ENCODE measurements at places on chromosomes 6 and 20.
A peak's percentile ranks its signal among the peaks of the same experiment; 100 is the strongest.

- peak; percentile 87 for DNase-seq
These were observed 67.9 kb downstream of the ZHX3 start for GRCh38 chr20:41249411-41250281.

DNA sequence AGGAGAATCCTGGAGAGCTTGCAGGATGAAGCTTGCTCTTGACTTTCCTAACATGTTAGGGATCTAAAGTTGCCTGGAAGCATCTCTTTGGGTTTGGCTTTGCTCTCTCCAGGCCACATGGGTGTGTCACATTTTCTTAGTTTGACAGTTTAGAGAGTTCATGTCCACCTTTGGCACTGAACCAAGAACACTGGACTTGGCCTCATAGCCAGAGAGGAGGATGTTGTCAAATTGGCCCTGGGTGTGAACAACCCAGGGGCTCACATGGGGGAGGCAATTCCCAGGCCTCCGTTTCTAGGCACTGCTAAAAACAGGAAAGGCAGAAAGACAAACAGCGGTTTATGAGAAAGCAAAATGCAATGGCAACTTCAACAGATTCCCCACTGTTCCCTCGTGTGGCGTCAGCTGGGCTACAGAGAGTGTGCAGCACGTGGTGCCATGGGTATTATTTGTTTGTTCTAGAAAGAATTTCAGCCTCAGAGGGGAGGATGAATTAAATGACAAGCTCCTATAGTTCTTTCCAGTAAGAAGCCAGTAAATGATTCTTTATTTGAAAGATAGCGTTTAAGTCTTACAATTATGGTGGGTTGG, 93.9 kb downstream of the CLIC5 start:
- DNase-seq: no peak

DNA sequence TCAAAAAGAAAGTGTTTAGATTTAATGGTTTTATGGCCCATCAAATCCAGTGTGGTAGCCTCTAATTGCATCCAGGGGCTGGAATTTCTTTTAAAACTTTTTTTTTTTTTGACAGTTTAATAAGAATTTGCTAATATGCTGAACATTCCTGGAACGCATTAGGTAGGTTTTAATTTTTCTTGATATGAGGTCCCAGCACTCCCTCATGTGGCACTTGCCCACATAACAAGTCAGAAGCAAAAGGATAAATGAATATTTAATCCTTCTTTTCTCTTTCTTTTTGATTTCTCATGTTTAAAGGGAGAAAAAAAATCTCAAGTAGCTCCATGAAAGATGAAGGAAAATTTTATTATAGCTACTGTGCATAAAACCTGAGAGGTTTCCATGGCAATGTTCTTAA, 13.5 kb downstream of the HAO1 start:
- peak; percentile 23 for DNase-seq

DNA sequence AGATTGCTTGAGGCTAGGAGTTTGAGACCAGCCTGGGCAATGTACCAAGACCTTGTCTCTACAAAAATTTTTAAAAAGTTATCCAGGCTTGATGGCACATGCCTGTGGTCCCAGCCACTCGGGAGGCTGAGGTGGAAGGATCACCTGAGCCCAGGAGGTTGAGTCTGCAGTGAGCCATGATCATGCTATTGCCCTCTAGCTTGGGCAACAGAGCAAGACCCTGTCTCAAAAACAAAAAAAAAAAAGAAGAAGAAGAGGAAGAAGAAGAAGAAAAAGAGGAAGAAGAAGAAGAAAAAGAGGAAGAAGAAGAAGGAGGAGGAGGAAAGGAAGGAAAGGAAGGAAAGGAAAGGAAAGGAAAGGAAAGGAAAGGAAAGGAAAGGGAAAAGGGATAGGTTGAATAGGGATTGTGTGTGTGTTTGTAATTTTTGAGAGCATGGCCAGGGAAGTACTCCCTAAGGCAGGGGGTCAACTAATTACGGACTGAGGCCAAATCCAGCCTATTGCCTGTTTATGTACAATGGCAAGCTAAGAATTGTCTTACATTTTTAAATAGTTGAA, 43.0 kb upstream of the ZNF217 start:
- DNase-seq: no peak

DNA sequence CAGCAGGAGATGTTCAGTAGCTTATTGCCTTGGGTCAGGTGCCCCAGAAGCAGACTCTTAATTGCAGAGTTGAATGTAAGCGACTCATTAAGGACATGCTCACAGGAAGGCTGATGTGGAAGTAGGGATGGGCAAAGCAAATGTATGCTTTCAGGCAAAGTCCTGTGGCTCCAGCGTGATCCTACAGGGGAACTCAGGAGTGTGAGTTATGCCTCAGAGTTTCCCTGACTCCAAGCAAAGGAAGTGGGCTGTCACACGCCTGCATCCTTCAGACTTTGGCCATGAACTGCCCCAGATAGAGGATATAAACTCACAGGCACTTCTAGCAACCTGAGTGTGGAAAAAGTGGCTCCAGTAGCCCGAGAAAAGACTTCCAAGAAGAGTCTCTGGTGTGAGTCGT, 64.9 kb upstream of the ZNF133 start:
- DNase-seq: no peak

GRCh38 chr6:121694389-121694788, 258.9 kb downstream of the GJA1 start:
- no peak for DNase-seq

- no peak for DNase-seq
These were observed 97.5 kb downstream of the ARMC2 start for GRCh38 chr6:108945681-108946159.

DNA sequence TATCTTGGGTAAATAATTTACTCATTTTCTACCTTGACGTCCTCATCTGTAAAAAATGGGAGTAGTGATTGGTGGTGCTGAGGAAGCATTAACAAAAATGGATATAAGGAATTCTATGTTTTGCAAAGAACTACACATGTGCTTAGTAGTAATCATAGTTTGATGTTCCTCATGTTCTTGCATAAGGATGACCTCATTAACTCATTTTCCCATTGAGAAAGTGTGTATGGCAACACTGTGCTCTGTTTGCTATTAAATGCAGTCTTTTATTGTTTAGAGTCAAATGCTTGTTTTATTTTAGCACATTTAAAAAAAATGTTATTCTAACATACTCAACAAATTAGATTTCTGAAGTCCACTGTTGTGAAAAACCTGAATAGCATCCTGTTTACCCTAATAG, 211.2 kb upstream of the RSPO3 start:
- DNase-seq: no peak

- DNase-seq: no peak
These were observed 1.6 kb upstream of the ZSCAN12 start for GRCh38 chr6:28401172-28401571.

GRCh38 chr6:15296735-15297134, 50.9 kb downstream of the JARID2 start:
- no peak for DNase-seq

DNA sequence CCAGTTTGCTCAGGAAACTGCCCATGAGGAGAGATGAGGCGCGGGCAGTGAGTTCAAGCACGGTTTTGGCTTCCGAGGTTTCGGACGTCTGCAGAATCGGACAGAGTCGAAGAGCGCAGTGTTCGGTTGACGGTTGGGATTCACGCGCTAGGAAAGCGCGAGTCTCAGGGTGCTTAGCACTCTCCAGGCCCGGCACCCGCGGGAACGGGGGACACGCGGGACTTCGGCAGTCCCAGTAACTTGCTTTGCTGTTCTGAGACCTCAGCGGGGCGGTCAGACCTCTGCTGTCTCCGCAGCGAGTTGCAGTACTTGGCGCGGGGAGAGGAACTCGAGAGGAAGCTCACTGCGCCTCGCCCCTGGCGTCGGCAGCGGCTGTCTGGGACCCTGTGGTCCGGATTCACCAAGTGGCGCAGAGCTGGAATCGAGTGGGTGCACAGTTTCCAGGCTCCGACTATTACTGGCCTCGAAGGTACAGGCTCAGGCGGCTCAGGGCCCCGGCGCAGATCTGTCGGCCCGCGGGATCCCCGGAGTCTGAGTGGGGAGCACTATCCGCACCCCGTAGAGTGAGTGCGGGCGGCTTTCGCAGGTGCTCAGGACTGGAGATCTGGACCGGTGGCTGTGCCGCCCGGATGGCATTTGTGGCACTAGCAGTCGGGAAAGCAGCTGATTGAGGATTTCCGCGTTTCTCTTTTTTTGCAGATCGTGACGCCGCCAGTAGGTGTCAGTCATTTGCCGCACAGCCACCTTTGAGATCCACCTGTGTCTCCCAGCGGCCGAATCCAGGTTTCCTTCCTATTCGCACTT, at the start of gene POM121L2:
TSS of gene POM121L2 (minus strand) at position 128 of the 804 bp plus-strand sequence. CDS start at position 25, 103 bp downstream.
- DNase-seq: no peak

DNA sequence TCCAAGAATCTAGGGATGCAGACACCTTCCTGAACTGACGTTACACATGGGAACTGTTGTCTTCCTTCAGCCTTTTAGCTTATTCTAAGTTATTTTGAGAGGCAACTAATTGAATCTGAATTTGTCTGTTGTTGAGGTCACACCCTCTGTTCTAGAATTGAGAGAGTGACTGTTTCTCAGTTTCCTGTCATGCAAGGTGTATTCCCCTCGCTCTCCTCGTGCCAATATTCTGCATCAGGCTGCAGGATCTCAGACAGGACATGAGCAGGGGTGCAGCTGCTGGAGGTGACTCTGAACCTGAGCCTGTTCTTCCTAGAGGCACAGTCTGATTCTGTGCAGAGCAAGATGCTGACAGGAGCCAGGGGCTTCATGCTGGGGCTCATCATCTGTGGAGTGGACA, 52.5 kb downstream of the HLA-DPB1 start:
- DNase-seq: no peak

GRCh38 chr6:147285087-147285855, 81.1 kb downstream of the STXBP5 start:
- DNase-seq: peak; percentile 17

- DNase-seq: peak; percentile 73
These were observed 23.8 kb downstream of the ANKS1A start for GRCh38 chr6:34912715-34913464.

DNA sequence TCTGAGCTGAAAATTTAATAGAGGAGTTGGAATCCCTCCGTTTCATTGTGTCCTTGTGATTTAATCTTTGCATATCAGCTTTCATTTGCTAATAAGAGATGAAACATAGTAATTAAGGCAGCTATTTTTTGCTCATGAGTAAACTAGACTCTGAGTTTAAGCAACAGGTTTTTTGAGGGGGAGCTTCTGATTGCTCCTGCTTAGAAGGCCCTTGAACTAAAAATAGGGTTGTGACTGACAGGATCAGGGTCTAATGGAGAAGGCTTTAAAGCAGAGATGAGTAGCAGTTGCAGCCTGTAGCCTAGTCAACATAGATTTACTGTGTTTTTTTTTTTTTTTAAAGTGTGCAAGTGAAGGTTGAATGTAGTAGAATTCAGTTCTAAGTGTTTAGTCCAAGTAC, 17.4 kb downstream of the HSF2 start:
- DNase-seq: no peak

DNA sequence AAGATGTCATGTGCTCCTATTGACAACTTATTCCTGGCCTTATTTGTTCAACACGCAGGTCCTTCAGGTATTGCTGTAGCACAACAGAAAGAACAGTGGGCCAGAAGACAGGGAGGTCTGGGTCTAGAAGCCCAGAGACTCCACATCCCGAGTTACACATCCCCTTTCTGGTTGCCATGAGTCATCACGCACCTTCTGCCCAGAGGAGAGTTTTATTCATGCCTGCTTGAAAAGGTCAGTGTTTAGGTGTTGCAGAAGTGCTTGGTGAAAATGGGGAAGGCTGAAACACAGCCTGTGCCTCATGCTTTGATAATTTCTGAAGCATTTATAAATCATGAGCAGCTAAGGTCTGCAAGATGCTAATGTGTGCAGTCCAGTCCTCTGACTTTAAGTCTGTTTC, 256.4 kb downstream of the GMPR start:
- DNase-seq: no peak

DNA sequence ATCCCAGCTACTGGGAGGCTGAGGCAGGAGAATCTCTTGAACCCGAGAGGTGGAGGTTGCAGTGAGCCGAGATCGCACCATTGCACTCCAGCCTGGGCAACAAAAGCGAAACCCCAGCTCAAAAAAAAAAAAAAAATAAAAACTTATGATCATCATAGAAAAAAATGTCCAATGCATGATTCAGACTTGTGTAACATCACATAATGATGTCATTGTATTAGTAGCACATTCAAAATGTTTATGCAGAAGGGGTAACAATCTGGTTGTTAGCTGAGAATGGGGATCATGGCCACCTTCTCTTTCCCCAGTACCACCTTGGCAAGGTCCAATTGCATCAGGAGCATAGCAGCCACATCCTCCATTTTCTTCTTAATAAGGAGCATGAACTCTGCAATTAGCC, 137.6 kb upstream of the MARCKS start:
- no peak for DNase-seq

GRCh38 chr6:47303342-47303741, 6.4 kb downstream of the TNFRSF21 start:
- no peak for DNase-seq

GRCh38 chr6:21594416-21595281, 1.1 kb downstream of the SOX4 start:
- DNase-seq: no peak

GRCh38 chr20:37379967-37380828, 34.3 kb downstream of the SRC start:
- peak; percentile 13 for DNase-seq

GRCh38 chr20:31972471-31973021, 4.6 kb downstream of the XKR7 start:
- DNase-seq: peak; percentile 5

DNA sequence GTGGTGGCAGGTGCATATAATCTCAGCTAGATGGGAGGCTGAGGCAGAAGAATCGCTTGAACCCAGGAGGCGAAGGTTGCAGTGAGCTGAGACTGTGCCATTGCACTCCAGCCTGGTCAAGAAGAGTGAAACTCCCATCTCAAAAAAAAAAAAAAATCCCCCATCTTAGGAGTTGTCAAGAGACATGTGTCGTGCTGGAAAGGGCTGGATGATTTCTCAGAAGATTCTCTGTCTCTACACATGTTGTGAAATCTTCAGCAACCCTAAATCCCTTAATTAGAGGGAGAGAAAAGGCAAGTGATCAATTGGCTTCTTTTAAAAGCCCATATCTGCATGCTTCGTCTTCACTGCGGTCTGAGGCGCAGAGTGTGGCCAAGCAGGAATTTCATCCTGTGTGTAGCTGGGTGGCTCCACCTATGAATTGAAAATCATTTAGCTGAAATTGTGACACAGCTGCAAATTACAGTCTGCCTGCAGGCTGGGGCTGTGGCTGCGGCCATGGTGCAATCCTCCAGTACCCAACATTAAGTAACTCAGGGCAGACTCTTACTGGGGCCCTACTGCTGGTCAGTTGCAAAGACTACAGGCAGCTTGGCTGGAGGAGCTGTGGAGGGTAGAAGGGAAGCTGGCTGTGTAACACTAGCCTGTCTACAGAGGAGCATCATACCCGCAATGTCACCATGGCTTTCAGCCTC, 3.2 kb upstream of the TGM3 start:
- no peak for DNase-seq

GRCh38 chr20:49877386-49877921, 37.9 kb downstream of the SPATA2 start:
- DNase-seq: no peak

- no peak for DNase-seq
These were observed 18.6 kb downstream of the ANKRD60 start for GRCh38 chr20:58209652-58210397.

GRCh38 chr6:169801396-169802160, 50.2 kb downstream of the ERMARD start:
- DNase-seq: no peak
